ENCODE measurements at places on chromosomes 7 and 10. TPM values are rescaled to one million over a fixed set of nuclear protein-coding genes. Genes with fewer than 3 reads are reported as not detected.

- H3K4me1 ChIP-seq = no peaks in the 10 kb centered on the region
- DNase-seq = no peak
- no peak overlapping the region for H3K4me3 ChIP-seq
- H3K27ac ChIP-seq = no peak overlapping the region
- H3K36me3 ChIP-seq = no peaks in the 10 kb centered on the region
Measured at GRCh38 chr10:130727766-130728490, 583.6 kb downstream of the TCERG1L start.

GRCh38 chr7:20152511-20152910 lies 64.7 kb downstream of the MACC1 start:
- H3K4me3 ChIP-seq = no peak overlapping the region
- peak overlapping the region; percentile 23 for H3K27ac ChIP-seq
- H3K27me3 ChIP-seq = no peaks in the 10 kb centered on the region
- H3K4me1 ChIP-seq = peaks cover 2% of the 10 kb centered on the region

DNA sequence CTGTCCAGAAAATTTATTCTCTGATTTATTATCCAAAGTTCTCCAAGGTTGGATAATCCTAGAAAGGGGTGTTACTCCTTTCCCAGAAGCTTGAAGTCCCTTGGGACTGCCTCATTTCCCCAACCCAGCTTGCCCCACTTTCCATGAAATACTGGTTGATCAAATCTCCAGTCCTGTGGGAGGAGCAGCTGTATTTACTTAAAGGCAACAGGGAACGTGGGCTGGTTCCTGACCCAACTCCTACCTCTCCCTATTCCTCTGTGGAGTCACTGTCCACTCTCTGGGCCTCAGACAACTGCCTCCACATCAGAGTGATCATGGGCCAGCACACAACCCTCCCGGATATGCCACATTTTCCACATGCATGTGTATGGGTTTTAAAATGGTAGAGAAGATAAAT lies 166.2 kb upstream of the PRR15 start:
- no peak for DNase-seq
- no peaks in the 10 kb centered on the region for H3K36me3 ChIP-seq
- no peak overlapping the region for H3K27ac ChIP-seq

GRCh38 chr7:44568771-44569560 lies 4.7 kb downstream of the DDX56 start:
- no peak overlapping the region for H3K4me3 ChIP-seq
- no peaks in the 10 kb centered on the region for H3K27me3 ChIP-seq
- DNase-seq = no peak
- no peak overlapping the region for H3K27ac ChIP-seq
- peaks cover 6% of the 10 kb centered on the region for H3K4me1 ChIP-seq
- H3K36me3 ChIP-seq = no peaks in the 10 kb centered on the region

- no peak for DNase-seq
- no peaks in the 10 kb centered on the region for H3K27me3 ChIP-seq
- H3K4me1 ChIP-seq = no peaks in the 10 kb centered on the region
Measured at GRCh38 chr10:49327036-49327813, 28.3 kb downstream of the C10orf71 start.

DNA sequence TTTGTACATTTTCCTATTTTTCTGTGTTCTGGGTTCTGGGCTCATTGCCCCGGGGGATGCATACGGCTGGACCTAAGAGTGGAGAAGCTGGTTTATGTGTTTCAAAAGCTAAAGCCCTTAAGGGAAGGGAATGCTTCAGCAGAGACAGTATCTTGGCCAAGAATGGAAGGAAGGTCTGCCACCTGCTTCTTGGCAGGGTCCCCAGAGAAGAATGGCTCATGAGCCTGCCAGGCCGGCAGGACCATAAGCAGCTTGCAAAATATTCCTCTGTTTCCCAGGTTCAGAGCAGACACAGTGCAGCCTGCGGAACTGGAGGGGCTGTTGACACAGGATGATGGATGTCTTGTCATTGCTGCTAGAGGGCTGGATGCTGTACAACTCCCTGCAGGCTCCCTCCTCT lies 7.8 kb upstream of the ABHD11 start:
- no peak overlapping the region for H3K27ac ChIP-seq
- no peak for DNase-seq
- no peaks in the 10 kb centered on the region for H3K4me1 ChIP-seq
- no peak overlapping the region for H3K4me3 ChIP-seq
- no peaks in the 10 kb centered on the region for H3K36me3 ChIP-seq

DNA sequence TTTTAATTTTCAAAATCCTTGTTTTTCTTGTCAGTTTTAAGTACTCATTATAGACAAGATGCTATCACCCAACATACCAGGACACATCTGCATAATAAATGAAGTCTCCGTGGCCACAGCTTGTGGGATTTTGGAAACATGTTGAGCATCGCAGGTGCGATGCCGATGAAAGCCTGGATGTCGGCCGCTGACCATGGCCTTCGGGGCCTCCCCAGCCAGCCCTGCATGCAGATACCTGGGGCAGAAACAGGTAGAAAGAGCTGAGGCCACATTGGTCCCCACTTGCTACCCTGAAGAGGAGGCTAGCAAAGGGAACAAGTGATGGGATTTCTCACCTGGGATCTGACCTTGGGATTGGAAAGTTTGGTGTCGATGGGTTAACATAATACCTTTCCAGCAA lies 123.8 kb downstream of the DOCK1 start:
- H3K36me3 ChIP-seq = no peaks in the 10 kb centered on the region
- DNase-seq = no peak

- DNase-seq = no peak
- H3K27ac ChIP-seq = no peak overlapping the region
- no peaks in the 10 kb centered on the region for H3K36me3 ChIP-seq
Measured at GRCh38 chr7:19295376-19295775, 150.2 kb upstream of the FERD3L start.

DNA sequence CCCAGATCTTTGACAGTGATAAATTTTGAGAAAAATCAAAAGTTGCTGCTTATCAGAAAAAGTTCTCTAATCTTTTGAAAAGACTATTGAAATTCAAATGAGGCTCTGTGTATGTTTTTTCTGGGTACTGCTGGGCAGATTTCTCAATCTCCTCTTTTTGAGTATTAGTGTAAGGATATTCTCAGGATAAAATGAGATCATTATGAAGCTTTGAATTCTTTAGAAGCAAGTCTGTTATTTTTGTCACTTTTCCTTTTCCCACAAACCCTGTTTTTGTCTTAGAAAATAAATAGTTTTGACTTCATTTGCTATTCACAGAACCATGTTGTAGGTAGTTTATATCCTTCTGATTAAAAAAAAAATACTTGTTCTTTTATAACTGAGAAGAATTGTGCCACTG lies 7.9 kb downstream of the STAM start:
- peaks cover 7% of the 10 kb centered on the region for H3K4me1 ChIP-seq
- H3K36me3 ChIP-seq = no peaks in the 10 kb centered on the region
- no peak overlapping the region for H3K27ac ChIP-seq
- DNase-seq = no peak

GRCh38 chr7:1219498-1219897 lies 13.2 kb upstream of the UNCX start:
- DNase-seq = no peak
- H3K36me3 ChIP-seq = no peaks in the 10 kb centered on the region
- no peak overlapping the region for H3K4me3 ChIP-seq
- H3K27me3 ChIP-seq = no peaks in the 10 kb centered on the region
- H3K4me1 ChIP-seq = no peaks in the 10 kb centered on the region

DNA sequence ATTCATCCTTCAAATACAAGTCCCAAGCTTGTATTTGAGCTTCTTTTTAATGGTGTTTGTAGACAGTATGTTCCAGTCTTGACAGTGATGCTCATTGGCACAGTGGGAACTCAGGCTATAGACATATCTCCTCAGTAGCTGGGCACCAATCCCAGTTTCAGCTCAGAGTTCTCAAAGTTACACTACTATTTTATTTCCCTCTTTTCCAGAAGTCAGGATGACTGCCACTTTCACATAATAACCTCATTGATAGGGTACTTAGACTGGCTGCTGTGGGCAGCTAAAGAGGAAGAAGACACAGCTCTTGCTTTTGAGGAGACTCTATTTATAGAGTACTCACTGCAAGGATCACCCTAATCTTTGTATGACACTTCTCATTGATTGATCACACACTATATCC lies 2.4 kb downstream of the GBF1 start:
- no peak for DNase-seq
- no peaks in the 10 kb centered on the region for H3K27me3 ChIP-seq
- H3K36me3 ChIP-seq = no peaks in the 10 kb centered on the region
- no peak overlapping the region for H3K4me3 ChIP-seq

Gene ANXA7
- 131 TPM for total RNA-seq

Gene GDF10
- not detected for total RNA-seq

Gene SUV39H2
- 3.7 TPM for total RNA-seq
